CD4-positive, alpha-beta T cell treated with Interleukin-2 at 100 ng/mL for 4 hours (primary cell): ENCODE measurements at places on chromosomes 6 and 20.

GRCh38 chr20:661474-662270, 8.7 kb upstream of the SRXN1 start:
- DNase-seq, result no peak

- DNase-seq, result no peak
Measured at GRCh38 chr6:24902782-24903181, 33.0 kb downstream of the RIPOR2 start.

GRCh38 chr6:169343886-169344749, 90.5 kb upstream of the THBS2 start:
- DNase-seq, result no peak

DNA sequence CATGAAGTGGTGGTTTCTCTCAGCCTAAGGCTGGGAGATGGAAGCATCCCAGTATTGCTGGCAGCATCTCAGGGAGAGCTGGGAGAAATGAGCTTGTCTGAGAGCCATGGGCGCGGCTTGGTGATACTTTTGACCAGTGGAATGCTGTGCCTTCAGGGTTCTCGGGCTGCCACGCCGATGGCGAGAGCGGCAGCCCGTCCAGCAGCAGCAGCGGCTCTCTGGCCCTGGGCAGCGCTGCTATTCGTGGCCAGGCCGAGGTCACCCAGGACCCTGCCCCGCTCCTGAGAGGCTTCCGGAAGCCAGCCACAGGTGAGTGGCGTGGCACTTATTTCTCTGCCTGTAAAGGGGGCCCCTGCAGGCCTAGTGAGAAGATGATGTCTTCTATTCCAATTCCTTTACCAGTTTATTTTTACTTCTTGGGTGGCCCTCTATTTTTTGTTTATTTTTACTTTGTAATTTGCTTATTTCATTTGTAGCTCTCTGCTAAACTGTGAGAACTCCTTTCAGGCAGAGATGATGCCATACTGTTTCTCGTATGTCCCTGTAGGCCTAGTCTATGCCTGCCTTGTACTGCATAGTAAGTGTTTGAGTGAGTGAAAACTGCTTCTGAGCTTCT, 71.7 kb downstream of the ASXL1 start:
- DNase-seq, result no peak

DNA sequence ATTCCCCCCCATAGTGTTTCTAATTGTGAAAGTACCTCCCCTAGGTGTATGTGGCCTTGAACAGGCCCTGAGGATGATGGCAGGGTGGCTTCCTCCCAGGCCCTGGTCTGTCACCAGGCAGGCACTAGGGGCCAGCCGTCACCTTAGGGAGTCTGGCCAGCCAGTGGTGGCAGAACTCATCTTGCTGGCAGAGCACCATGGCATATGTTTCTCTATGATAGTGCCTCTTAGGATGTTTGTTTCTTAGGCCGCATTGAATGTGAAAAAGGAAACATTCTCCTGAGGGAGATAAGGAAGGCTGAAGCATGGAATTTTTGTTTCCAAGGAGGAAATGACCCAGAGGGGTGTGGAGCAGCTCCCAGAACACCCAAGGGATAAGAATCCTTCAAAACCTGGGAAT, 45.2 kb upstream of the KLHL31 start:
- DNase-seq, result no peak

DNA sequence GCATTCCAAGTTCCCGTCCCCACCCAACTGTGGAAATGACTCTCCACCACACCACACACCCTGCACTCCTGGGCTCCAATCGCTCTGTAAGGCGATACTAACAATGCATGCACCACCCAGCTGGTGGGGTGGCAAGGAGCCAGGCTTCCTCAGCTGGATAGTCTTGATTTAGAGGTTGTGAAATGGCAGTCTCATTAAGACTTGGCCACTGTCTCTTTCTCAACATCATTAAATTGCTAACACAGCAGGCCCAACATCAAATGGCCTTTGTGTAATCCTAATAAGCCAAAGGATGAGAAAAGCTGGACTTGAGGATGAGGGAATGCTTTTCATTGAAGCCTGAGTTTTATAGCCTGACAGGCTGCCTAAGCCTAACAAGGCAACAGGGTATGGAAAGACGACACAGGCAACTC, 223.7 kb downstream of the GMDS start:
- DNase-seq, result no peak

GRCh38 chr20:10356628-10357027, 77.4 kb downstream of the MKKS start:
- DNase-seq, result no peak

GRCh38 chr20:380763-381580, 412 bp downstream of the TRIB3 start:
- peak; percentile 36 for DNase-seq

- no peak for DNase-seq
Measured at GRCh38 chr6:120894077-120894476, 440.2 kb downstream of the TBC1D32 start.

DNA sequence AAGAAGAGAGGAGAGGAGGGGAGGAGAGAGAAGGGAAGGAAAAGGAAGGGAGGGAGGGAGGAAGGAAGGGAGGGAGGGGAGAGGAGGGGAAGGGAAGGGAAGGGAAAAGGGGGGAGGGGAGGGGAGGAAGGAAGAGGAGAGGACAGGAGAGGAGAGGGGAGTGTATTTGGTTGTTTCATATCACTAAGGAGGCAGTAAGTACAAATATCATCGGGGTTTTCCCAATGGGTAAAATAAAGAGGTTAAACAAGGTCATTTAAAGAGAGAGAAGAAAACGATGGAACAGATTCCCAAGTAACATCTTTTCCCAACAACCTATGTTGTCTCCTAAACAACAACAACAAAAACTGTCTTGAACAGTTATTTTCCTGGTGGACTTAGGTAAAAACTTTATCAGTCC, 43.6 kb downstream of the MBOAT1 start:
- no peak for DNase-seq

DNA sequence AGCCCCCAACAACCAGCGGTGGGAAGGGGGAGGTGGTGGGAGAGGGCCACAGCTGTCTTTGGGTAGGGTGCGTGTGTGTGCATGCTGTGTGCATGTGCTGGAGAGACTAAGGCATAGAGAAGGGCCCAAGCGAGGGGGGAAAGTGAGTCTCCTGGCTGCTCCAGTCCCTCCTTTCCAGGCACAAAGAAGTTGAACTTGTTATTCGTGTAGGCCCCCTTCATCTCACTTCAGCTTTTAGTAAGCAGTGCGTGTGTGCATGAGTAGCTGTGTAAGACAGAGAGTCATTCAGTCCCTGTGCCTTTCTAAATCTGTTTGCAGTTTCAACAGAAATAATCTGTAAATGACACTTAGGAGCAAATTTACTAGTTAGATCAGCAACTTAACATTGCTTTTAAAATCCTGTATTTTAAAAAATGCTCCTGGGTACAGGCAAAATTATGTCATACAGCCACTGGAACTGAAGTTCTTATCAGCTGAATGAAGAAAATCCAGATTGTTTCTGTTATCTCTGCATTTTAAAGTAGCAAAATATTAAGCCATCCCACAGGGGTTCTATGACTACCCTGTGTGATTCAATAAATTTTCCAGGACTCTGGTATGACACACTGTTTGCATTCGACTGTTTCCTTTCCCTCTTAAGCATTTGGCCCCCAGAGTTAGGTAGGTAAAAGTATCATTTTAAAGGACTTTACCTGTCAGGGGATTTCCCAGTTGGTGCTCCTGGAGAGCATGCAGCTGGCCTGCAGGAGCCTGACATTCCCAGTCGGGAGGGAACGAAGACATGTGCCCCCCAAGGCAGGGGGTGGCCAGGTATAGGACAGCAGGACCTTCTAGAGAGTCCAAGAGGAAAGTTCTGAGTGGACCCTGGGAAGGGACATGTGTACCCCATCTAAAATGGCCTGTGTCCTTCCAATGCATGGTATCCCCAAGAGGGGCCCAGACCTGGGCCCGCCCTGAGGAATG, 39.0 kb downstream of the MTRES1 start:
- DNase-seq, result no peak

- DNase-seq, result no peak
Measured at GRCh38 chr20:19079536-19080299, 132.7 kb upstream of the SLC24A3 start.

DNA sequence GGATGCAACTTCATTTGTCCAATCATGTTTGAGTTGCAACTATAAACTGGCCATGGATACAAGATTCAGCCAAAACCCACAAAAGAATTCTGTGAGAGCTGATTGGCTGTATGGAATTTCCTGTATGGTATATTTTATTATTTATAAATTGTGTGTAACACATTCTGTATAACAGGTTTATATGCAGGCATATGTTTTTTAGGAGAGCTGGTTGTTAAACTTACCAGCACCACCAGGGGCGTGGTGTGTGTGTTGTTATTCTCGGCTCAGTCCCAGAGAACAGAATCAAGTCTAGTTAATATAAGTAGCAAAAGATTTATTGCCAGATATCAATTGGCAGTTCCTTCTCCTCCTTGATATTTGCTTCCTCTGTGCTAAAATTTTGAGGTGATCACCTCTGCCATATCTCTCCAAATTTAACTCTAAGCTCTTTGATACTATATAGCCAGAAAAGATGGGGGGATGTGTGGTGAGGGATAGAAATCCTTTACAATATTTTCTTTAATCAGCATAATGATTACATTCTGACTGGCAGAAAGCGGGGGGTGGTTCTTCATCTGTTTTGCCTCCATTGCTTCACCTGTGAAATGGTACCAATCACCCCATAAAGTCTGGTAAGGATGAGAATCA, 22.9 kb downstream of the CNBD2 start:
- DNase-seq, result peak; percentile 5

DNA sequence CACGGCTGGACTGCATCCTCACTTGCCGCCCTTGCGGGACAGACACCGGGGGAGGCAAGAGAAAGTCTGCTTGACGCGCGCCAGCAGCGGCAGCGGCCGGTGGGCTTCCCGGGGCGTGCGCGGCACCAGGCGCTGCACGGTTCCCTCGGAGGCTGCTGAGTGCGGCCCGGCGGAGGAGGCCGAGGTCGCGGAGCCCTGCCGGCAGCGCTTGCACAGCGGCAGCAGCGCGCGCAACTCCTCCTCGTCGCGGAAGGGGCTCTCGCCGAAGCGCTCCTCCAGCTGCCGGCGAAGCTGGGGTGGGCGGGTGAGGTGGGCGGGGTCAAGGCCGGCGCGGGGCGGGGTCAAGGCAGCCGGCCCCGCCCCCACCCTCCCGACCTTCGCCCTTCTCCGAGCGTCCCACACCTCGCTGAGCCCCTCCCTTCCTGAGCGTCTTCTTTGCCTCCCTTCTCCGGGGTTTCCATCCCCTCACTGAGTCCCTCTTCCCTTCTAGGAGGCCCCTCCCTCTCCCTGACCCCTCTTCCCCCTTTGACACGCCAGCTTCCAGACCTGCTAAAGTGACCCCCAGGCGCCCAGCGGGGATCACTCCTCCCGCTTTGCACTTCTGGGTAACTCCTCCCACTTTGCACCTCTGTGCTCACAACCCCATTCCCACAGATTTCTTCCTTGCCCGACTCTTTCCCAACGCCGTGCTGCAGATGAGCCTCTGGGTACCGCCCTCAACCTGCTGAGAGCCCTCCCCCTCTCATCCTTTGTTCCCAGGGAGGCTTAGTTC, 8.8 kb downstream of the DUSP15 start:
- DNase-seq, result peak; percentile 66

DNA sequence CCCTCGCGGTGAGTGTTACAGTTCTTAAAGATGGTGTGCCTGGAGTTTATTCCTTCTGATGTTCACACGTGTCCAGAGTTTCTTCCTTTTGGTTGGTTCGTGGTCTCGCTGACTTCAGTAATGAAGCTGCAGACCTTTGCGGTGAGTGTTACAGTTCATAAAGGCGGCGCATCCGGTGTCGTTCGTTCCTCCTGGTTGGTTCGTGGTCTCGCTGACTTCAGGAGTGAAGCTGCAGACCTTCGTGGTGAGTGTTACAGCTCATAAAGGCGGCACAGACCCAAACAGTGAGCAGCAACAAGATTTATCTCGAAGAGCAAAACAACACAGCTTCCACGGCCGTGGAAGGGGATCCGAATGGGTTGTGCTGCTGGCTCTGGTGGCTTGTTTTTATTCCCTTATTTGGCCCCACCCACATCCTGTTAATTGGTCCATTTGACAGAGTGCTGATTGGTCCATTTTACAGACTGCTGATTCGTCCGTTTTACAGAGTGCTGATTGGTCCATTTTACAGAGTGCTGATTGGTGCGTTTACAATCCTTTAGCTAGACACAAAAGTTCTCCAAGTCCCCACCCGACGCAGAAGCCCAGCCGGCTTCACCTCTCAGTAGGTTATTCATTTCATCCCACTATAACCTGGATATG, 48.2 kb upstream of the ARG1 start:
- peak; percentile 19 for DNase-seq

DNA sequence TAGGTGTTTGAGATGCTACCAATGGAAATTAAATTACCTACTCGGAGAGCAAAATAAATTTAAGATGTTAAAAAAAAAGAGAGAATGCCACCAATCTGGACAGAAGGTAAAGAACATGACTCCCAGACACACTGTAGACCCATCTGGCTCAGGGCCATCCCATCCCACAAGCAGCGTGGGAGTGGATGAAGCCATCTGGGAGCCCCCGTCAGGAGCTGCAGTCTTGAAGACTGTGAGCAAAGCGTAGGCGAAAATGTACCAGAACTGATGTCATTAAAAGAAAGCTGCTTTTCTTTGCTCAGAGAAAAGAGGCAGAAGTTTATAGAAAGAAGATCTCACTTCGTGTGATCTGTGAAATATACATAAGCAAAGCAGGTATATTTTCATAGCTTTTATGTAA, 815.7 kb downstream of the QKI start:
- DNase-seq, result no peak

DNA sequence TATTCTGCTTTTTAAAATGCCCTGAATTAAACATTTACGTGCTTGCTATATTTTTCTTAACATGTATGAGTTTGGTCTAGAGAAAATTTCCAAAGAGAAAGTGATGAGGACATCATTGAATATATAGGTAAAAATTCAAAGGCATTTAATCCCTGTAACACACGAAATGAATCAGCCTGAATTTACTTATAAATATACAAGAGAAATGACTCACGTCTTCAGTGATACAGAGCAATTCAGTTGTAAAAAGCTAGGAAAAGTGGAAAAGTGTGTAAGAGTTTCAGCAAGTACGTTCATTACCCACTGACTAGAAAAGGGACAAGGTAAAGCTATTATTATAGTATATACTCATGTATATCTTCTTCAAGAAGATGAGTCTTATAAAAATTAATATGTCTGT, 124.8 kb downstream of the HIVEP1 start:
- DNase-seq, result no peak

DNA sequence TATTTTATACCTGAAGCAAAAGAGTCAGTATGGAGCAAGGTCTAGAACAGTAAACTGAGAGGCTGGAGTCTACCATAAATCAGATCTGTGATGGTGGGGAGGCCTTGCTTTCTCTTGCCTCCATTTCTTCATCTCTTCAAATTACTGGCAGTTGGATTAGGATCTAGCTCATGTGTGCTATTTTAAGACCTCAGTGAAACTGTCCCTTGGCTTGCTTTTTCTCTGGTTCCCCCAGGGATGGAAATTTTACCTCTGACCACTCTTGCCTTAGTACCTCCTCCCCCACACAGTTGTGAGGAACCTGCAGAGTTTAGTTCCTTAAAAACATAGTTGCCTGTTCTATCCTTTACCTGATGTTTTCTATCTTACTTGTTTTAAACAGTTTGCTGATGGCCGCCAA, 8.5 kb downstream of the TMEM14B start:
- DNase-seq, result no peak

- DNase-seq, result no peak
Measured at GRCh38 chr6:85127696-85128243, 322.1 kb upstream of the NT5E start.

GRCh38 chr20:52676283-52676995, 295.7 kb upstream of the TSHZ2 start:
- DNase-seq, result no peak

- no peak for DNase-seq
Measured at GRCh38 chr6:168223150-168223549, 96.4 kb downstream of the DACT2 start.

- DNase-seq, result no peak
Measured at GRCh38 chr6:17172836-17173470, 71.1 kb downstream of the STMND1 start.
